Mucosa of descending colon (tissue), 3 donors: ENCODE measurements at places on chromosomes 2 and 18. TPM values are rescaled to one million over a fixed set of nuclear protein-coding genes. Genes with fewer than 3 reads are reported as not detected.

DNA sequence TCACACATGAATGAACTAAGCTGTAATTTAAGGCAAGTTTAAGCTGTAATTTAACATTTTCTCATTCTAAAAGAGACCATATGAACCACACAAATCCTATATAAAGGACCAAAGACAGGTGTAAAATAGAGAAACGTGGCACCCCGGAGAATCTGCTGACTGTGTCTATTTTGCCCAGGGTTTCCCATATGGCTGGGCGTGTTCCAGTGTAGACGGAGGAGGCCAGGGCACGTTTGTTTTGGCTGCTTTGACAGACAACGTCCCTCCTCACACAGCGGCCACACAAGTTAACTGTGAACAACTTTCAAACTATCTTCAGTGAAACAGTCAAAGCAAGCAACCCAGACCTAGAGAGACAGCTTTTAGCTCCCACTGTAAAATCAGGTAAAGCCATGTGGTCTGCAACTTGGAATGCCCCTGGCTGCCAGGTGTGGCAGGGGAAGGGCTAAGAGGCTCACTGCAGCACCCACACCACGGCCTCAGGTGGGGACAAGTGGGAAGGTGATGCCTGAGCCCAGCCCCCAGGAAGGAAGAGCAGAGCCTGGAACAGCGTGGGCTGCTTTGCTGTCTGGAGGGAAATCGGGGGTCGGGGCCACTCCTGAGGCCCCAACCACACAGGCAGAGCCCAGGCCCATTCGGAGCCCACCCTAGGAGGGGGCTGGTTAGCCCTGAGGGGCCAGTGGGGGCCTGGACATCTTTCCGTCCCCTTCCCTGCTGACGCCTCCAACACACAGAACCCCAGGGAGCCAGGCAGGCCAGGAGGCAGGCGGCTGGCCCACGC is 40.7 kb downstream of the SLC66A2 start:
- DNase-seq: no peak

DNA sequence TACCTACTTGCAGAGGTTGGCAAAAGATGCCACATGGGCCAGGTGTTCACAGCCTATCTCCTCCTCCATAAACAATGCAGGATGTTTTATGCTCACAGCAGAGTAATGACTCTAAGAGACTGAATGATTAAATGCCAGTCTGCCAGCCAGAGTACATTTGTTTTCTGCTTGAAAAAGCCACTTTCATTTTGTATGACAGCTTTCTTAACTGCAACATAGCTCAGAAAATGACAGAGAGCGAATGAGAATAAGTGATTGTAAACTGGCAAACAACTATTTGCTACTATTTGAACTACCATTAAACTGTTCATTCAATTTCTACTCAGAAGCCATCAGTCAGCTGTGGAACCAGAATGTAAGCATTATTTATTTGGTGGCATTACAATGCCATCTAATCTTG is 50.6 kb upstream of the DCC start:
- DNase-seq: no peak

Gene IL1F10
- not detected for total RNA-seq

DNA sequence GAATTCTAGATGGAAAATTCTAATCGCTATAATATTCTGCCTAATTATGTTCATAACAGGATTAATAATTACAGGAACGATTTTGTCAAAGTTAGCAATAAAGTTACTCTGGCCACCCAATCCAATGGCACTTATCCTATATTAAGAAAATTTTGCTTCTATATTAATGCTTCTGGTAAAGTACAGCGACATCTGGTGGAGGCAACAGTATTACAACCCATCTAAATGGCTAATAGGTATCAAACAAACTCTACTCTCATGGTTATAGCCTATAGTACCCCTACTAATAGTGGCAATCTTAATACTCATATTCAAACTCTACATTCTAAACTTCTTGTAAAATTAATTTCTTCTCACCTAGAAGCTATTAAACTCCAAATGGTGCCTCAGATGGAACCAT is 1084.7 kb upstream of the LRRTM1 start:
- no peak for DNase-seq

Gene SERPINB10
- total RNA-seq: not detected

Gene RPRM
- total RNA-seq: not detected

GRCh38 chr2:65161551-65162100 is 31.7 kb upstream of the RAB1A start:
- no peak for DNase-seq

GRCh38 chr2:63320669-63321068 is 267.6 kb downstream of the WDPCP start:
- no peak for DNase-seq

DNA sequence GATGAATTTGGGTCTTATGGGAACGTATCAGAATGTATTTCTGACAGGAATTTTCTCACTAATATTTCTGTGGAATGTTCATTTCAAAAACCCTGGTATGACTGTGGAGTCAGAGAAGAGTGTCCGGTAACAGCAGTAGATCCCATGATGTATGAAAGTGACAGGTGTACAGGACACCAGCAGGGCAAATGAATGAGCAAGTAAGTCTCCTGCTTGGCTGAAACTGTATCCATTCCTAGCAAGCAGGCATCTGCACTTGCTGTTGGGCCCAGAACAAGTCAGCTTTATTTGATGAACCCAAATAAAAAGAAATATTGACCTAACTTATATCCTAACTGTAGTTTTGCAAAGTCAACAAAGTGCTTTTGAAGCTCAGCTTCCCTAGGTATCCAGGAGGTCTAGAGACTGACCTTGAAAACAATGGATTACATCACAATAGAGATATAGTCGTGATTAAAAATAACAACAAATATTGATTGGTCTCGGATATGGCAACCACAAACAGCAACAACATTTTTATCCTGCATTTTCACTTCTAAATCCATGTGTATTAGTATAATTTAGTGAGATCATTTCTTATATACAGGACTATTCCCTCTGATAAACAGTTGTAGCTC is 37.6 kb downstream of the NXPH2 start:
- DNase-seq: no peak

DNA sequence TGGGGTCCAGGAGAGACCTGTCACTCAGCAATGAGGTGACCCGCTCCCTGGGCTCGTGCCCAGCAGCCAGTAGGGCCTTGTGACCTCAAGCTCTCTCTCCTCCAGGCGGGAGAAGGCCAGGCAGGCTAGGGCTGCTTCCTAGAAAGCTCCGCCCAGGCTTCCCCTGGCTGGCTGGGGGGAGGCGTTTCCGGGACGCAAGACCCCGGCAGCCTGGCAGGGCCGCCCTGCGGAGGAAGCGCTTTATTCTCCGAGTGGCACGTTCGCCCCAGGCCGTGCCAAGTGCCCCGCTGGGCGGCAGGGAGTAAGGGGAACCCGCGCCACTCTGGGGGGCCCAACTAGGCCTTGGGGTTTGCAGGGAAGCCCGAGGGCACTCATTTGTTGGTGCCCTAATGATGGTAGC is 21.2 kb upstream of the EPAS1 start:
- peak; percentile 31 for DNase-seq
